ENCODE measurements at places on chromosomes 5 and 9. TPM values are rescaled to one million over a fixed set of nuclear protein-coding genes. Genes with fewer than 3 reads are reported as not detected.

The LHX3 gene
- total RNA-seq, result not detected

The THBS4 gene
- total RNA-seq, result 0.85 TPM

The NKD2 gene
- 1.4 TPM for total RNA-seq

The DCAF12 gene
- 41.7 TPM for total RNA-seq

The PRSS3 gene
- total RNA-seq, result not detected

The IFNA13 gene
- not detected for total RNA-seq

The ENHO gene
- not detected for total RNA-seq

The CCDC152 gene
- 4.8 TPM for total RNA-seq

The LRRC14B gene
- not detected for total RNA-seq

GRCh38 chr9:114697951-114698351, 16.0 kb upstream of the TEX48 start:
- peaks cover 46% of the 10 kb centered on the region for H3K36me3 ChIP-seq
- DNase-seq, result no peak
- H3K27me3 ChIP-seq, result no peaks in the 10 kb centered on the region
- H3K27ac ChIP-seq, result peak overlapping the region; percentile 95
- peaks cover 88% of the 10 kb centered on the region for H3K4me1 ChIP-seq

DNA sequence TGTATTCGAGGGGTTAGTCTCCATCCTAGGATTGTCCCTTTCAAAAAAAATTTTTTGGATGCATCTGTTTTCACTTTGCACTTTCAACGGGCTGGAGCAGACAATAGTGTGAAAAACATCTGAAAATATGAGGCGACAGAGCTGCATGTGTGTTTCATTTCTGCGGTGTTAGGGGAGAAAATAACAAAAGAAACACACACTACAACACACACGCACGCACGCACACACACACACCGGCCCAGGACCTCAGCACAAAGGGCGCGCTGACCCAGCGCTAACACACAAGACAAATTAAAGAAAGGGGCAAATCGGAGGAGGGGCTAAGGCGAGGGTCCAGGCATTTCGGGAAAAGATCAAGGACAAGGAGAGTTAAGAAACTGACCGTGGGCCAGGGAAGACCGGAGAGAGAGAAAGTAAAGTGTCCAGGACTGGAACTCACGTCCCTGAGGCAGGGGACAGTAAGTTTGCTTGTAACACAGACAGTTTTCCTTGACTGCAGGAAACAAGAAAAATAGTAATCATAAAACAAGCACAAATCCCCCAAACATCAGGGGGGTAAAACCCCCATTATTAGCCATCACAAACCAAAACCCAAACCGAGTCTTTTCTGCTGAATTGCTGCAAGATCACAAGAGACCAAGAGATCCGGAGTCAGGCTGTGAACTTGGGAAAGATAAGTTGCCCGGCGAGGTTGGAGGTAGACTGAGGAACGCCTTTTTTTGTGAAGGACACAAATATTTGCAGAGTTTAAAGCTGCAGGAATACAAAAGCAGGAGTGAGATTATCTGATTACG, 302.1 kb downstream of the PARP8 start:
- H3K27ac ChIP-seq, result no peak overlapping the region
- H3K4me3 ChIP-seq, result peak overlapping the region; percentile 74
- peaks cover 78% of the 10 kb centered on the region for H3K27me3 ChIP-seq
- H3K4me1 ChIP-seq, result peaks cover 47% of the 10 kb centered on the region

DNA sequence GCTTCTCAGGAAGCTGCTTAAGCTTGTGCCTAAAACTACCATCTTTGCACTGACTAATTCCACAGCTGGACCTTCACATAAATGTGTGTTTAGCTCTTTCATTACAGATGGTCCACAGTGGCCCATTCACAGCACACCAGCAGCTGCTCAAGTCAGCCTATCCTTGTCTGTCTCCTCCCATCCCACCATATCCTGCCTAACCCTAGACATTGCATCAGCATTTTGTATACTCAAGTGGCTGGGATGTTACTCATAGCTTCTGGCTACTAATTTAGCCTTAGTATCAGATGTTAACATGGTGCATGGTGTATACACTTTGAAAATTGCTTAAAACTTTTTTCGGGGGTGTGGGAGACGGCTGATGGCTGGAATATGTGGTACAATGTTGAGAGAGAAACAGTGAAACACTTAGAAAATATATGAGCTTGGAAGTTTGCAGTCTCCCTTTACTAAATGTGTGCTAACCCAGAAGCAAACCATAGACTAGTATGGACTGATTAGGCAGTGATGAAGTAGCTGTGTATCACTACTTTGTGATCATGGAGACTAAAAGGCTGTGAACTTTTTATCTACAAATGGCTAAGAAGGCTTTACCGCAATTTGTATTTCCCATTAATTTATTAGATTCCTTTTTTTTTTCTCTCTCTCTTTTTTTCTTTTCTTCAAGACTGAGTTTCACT, 83.1 kb downstream of the JMY start:
- H3K4me1 ChIP-seq, result no peaks in the 10 kb centered on the region
- H3K36me3 ChIP-seq, result peaks cover 9% of the 10 kb centered on the region
- no peak overlapping the region for H3K4me3 ChIP-seq
- no peaks in the 10 kb centered on the region for H3K27me3 ChIP-seq
- H3K27ac ChIP-seq, result no peak overlapping the region

DNA sequence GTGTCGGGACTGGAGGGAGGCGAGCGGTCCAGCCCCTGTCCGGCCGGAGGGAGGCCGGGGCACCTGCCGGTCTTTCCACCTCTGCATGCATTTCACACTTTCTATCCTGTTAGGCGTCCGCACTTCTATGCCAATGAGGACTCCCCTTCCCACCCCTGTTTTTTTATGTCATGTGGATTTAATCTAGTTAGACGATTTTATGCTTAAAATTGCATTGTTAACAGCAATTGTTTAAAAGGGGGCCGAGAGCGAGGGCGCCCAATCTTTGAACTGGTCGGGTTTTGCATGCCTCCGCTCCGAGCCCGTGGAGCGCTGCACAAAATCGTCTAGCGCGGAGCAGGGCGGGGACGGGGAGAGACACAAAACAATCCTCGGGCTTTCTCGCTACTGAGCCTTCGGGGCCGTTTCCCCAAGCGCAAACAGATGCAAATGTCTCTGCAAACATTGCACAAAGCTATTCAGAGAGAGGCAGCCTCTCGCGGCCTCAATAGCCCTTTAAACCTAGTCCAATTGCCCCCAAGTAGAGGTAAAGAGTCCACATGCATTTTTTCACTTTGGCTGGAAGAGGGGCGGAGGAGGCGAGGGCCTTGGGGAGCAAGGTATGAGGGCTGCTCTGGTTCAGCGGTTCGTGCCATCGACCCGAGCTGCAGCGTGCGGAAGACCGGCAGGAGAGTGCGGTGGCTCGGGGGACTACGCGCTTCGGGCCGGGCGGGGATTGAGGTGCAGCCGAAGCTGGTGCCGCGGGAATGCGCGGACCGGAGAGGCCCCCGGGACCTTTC, 37.5 kb upstream of the TIFAB start:
- H3K4me3 ChIP-seq, result peak overlapping the region; percentile 3
- H3K27ac ChIP-seq, result peak overlapping the region; percentile 19
- H3K36me3 ChIP-seq, result peaks cover 2% of the 10 kb centered on the region
- DNase-seq, result no peak

GRCh38 chr9:74760031-74760700, 127.6 kb downstream of the TRPM6 start:
- no peak overlapping the region for H3K27ac ChIP-seq
- H3K4me3 ChIP-seq, result no peak overlapping the region
- no peak for DNase-seq
- H3K27me3 ChIP-seq, result peaks cover 5% of the 10 kb centered on the region

DNA sequence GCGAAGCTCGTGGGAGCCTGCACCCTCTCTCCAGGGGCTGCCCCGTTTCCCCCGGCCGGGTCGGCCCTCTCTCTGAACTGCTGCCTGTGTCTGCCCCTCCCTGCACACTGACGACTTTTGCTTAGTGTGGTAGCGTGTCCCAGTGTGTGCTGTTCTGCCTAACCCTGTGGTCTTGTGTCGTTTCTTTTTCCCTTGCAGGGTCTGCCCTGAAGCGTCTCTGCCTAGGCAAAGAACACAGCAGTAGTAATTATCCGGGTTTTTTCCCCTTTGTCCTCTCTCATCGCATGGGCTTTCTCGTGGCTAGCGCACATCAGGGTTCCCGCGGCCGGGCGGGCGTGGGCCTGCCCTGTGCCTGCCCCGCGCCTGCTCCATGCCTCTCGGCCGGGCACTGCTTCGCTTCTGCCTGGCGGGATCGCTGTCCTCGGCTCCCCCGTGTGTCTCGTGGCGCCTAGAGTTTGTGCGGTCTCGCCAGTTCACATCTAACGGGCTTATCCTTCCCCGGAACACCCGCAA, 122.7 kb downstream of the WNK2 start:
- H3K27ac ChIP-seq, result no peak overlapping the region
- DNase-seq, result no peak
- H3K27me3 ChIP-seq, result peaks cover 4% of the 10 kb centered on the region
- peaks cover 7% of the 10 kb centered on the region for H3K4me1 ChIP-seq
- no peak overlapping the region for H3K4me3 ChIP-seq

DNA sequence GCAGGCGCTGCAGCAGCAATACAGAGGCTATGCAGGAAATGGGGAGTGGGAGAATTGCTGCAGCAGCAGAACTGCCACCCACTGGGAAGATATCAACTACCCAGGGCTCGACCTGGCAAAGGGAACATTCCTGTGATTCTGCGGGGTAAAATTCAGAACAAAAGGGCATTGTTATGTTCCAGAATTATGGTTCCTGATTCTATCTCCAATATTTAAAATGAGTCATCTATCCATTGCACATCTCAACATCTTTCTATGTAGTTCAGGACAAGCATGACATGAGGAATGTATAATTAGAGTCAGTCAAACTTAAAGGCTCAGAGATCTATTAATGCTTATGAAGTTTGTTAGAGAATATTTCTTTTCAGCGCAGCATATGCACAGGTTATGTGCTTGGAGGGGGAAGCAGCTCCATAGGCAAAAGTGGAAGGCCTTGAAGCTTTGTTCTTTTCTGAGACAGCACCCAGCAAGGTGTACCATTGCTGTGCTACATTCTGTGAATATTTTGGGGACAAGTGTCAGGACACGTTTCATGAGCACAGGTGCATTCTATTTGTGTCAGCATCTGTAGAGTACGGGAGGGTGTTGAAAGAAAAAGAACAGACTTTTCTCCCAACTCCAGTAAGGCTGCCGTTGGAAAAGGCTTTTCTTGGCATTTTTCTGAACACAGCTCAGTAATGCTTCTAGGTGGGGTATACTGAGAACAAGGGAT, 395.6 kb upstream of the MPDZ start:
- no peak overlapping the region for H3K4me3 ChIP-seq
- no peaks in the 10 kb centered on the region for H3K36me3 ChIP-seq
- no peak for DNase-seq
- H3K27me3 ChIP-seq, result no peaks in the 10 kb centered on the region
- no peaks in the 10 kb centered on the region for H3K4me1 ChIP-seq

DNA sequence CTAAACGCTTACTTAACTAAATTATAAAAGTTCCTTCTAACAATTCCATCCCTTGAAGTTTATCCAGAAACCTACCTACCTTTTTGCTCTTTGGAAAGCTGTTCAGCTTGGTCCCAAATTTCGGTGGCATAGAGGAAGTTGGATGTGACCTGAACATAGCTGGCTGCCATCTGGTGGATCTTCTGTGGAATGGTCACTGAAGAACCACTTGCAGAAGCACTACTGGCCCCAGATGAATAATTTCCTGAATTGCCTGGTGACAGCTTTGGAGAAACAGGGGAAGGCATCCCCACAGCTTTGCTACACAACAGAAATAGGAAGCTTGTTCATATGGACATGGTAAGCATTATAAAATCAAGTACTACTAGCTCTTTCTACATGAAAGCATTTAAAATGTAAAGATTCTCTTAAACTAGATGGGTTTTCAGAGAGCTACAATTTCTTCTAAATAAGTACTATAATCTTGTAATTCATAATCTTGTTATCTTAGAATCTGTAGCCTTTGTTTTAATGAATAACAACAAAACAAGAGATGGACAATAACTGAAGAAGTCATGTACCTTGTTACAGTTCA, 9.9 kb downstream of the LEAP2 start:
- H3K27me3 ChIP-seq, result no peaks in the 10 kb centered on the region
- H3K4me3 ChIP-seq, result no peak overlapping the region
- no peak overlapping the region for H3K27ac ChIP-seq
- peaks cover 41% of the 10 kb centered on the region for H3K36me3 ChIP-seq
- DNase-seq, result peak; percentile 38

GRCh38 chr9:89247431-89248353, 63.3 kb upstream of the CKS2 start:
- no peak overlapping the region for H3K4me3 ChIP-seq
- DNase-seq, result no peak
- H3K27me3 ChIP-seq, result peaks cover 10% of the 10 kb centered on the region
- H3K27ac ChIP-seq, result no peak overlapping the region

GRCh38 chr5:117759849-117760499, 1185.4 kb upstream of the SEMA6A start:
- no peaks in the 10 kb centered on the region for H3K36me3 ChIP-seq

DNA sequence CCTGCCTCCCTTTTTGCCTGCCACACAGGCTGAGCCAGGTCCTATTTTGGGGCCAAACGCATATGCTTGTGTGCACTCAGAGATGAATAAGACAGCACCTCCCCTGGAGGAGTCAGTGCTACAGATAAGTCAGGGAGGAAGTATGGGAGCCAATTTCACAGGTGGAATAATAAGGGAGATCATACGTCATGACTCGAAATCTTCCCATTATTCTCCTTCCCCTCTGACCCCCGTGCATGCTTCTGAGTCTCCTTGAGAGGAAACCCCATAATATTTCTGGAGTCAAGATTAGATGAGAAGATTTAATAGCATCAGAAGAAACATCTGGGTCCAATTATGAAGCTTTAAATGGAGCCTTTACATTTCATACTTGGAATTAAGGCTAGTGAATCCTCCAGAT, 15.1 kb upstream of the ZCCHC7 start:
- peaks cover 24% of the 10 kb centered on the region for H3K4me1 ChIP-seq
- peaks cover 9% of the 10 kb centered on the region for H3K36me3 ChIP-seq
- no peak overlapping the region for H3K4me3 ChIP-seq
- H3K27ac ChIP-seq, result no peak overlapping the region
- DNase-seq, result no peak

- H3K36me3 ChIP-seq, result no peaks in the 10 kb centered on the region
- peaks cover 4% of the 10 kb centered on the region for H3K27me3 ChIP-seq
- no peaks in the 10 kb centered on the region for H3K4me1 ChIP-seq
- no peak for DNase-seq
- H3K27ac ChIP-seq, result peak overlapping the region; percentile 5
- H3K4me3 ChIP-seq, result no peak overlapping the region
Observed at GRCh38 chr5:41968153-41968723, 43.2 kb downstream of the FBXO4 start.

GRCh38 chr5:132496191-132496630, 5.6 kb upstream of the IRF1 start:
- peaks cover 82% of the 10 kb centered on the region for H3K4me1 ChIP-seq
- peak overlapping the region; percentile 98 for H3K27ac ChIP-seq
- peak; percentile 96 for DNase-seq
- H3K27me3 ChIP-seq, result no peaks in the 10 kb centered on the region

DNA sequence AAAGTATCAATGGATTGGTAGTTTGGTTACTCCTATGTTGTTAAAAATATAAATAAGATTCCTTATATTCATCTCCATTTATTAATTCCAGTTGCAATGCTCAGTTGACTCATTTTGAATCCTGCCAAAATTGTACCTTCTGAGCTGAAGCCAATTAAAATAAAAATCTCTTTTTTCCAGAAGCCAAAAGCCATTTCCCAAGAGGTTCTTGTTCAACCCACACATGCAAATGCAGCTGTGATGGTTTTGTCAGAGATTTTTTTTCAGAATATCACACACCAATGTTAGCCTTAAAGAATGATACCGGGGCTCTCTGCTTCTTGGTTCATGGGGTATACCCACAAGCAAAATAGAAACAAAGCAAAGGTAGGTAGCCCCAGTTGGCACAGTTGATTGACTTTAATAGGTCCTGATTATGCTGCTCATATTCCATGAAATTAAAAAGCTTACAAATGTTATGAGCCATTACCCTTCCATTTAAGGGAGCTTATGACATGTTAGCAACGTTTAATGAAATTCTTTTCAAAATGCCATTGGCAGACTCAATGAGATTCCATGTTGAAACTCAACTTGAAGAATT, 208.0 kb downstream of the SGCD start:
- no peaks in the 10 kb centered on the region for H3K4me1 ChIP-seq
- no peak overlapping the region for H3K4me3 ChIP-seq
- no peaks in the 10 kb centered on the region for H3K36me3 ChIP-seq
- DNase-seq, result no peak

Data from activated CD4-positive, alpha-beta T cell treated with anti-CD3 and anti-CD28 coated beads, Interleukin-2, amount 10 ng/mL, durations not matched to agents 7 days and 5 days (primary cell).